ENCODE measurements at places on chromosomes 7 and 10.
A peak's percentile ranks its signal among the peaks of the same experiment; 100 is the strongest.

- no peak for DNase-seq
These were observed 37.5 kb downstream of the HK1 start for GRCh38 chr10:69315610-69316312.

GRCh38 chr7:46450886-46451285 lies 529.8 kb upstream of the IGFBP3 start:
- DNase-seq, result no peak

- no peak for DNase-seq
These were observed 24.5 kb downstream of the TAS2R16 start for GRCh38 chr7:122970740-122971725.

DNA sequence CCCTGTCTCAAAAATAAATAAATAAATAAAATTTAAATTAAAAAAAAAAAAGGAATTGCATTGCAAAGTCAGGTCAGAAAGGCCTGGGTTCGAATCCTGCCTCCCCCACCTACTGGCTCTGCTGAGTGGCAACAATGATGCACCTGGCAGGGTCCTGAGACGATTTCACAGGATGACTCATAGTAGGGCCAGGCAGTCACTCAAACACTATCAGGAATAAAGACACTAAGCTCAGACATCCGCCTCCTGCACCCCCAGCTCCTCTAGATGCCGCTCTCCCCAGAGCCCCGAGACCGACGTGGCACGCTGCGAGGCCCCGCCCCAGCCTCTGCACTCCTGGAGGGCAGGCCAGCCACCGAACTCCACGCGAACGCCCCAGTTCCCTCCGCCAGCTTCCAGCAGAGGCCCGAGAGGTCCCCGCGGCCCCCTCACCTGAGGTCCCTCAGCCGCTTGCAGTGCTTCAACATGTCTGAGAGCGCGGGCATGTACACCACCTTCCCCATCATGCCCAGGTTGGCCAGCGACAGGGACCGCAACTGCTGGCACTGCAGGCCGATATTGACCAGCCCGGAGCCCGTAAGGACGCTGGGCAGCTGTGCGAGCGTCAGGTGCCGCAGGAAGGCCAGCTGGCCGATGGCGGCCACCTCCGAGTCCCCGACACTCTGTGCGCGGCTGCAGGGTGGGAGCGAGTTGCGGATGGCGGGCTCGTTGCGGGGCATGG lies 76.6 kb upstream of the TNRC18 start:
- DNase-seq, result peak; percentile 73

GRCh38 chr7:135366843-135367508 lies 133.3 kb downstream of the STRA8 start:
- DNase-seq, result no peak

DNA sequence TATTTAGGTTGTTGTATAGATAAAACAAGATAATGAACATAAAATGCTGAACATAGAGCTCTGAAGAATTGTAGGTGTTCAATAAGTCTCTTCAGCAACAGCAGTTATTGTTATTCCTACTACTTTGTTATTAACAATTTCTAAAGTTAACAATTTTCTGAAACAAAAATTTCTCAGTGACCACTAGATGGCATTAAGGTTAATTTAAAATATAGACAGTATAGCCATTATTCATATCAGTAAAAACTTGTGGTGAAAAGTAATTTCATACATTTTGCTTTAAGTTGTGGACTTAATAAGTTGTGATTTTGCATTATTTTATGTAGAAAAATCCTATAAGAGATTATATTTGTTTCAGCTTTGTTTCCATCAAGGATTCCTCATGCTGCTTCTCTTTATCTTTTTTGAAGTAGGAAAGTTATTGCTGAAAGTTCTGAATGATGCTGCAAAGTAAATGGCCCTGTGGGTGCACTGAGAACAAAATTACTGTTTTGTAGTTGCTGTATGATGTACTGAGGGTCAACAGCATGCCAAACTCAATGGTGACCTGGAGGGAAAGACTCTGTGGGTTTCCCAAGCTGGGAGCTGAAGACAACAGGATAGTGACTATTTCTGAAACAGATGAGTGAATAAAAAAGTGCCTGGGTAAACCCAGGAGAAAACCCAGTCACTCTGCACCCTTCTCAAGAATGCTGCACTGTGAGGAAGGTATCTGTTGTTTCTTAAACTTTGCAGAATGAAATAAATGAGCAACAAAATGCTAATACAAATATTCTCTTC lies 253.6 kb downstream of the KIF20B start:
- peak; percentile 21 for DNase-seq

GRCh38 chr7:143025371-143025770 lies 1.6 kb downstream of the OR9A2 start:
- DNase-seq, result no peak

GRCh38 chr7:41065663-41066062 lies 637.2 kb downstream of the INHBA start:
- DNase-seq, result peak; percentile 60

DNA sequence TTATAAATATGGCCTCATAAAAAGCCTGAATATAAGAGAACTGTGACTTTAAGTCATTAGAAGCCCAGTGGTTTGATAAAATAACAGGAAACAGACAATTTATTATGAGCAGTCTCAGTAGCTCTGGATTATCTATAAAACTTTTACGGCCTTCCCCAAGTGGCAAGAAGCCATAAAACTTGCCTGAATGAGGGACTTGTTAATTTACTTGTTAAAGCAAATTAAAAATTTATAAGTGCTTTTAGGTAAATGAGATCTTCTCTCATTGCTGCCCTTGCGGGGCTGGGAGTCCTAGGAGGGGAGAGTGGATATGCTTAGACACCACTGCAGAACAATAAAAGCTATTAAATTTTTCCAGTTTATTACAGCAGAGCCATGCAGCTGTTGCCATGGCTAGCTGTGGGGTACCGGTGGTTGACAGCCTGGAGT lies 499.9 kb downstream of the AUTS2 start:
- DNase-seq, result no peak

- no peak for DNase-seq
These were observed 2.8 kb downstream of the SEC31B start for GRCh38 chr10:100516847-100517246.

DNA sequence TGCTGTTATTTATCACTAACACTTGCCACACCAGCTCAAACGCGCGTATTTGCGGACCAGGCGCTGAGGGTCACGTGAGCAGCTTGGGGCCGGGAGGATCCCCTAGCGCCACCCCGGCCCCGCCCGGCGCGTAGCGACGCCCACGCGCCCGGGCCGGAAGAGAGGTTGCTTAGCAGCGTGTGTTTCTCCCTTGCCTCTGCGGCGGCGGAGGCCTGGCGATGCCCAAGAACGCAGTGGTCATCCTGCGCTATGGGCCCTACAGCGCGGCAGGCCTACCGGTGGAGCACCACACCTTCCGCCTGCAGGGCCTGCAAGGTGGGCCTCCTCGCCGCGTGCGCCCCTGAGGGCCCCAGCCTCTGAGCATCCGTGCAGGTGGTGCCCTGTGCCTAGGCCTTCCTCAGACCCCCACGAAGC lies at the start of gene C10orf53:
Gene C10orf53, plus strand, starts transcription at position 172 of the 414 bp plus-strand sequence. Its CDS starts 47 bp downstream, at position 219.
- DNase-seq, result peak; percentile 81

- peak; percentile 21 for DNase-seq
These were observed 45.3 kb upstream of the CDK1 start for GRCh38 chr10:60732807-60733516.

- DNase-seq, result no peak
These were observed 31.6 kb downstream of the GARIN1A start for GRCh38 chr7:128703609-128704241.

DNA sequence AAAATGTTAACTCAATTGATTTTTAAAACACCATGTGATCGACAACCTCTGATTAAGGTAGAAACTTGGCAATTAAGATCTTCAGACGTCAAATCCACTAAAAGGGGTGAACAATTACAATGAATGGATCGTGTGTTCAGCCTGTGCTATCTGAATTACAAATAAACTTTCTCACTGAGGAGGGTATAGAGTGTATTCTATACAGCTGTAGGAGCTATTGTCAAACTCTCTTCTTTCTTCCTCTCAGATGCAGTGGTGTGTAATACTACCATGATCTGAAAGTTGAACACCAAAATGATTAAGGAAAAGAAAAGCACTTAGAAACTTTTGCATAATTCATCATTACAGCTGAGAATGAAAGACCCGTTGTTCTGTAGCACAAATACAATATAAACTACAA lies 32.2 kb upstream of the MACC1 start:
- no peak for DNase-seq

Data from RWPE1 (cell line).